ENCODE measurements at places on chromosomes 11 and 22.

- no peak for DNase-seq
Observed at GRCh38 chr11:46300270-46300669, 22.8 kb downstream of the CREB3L1 start.

DNA sequence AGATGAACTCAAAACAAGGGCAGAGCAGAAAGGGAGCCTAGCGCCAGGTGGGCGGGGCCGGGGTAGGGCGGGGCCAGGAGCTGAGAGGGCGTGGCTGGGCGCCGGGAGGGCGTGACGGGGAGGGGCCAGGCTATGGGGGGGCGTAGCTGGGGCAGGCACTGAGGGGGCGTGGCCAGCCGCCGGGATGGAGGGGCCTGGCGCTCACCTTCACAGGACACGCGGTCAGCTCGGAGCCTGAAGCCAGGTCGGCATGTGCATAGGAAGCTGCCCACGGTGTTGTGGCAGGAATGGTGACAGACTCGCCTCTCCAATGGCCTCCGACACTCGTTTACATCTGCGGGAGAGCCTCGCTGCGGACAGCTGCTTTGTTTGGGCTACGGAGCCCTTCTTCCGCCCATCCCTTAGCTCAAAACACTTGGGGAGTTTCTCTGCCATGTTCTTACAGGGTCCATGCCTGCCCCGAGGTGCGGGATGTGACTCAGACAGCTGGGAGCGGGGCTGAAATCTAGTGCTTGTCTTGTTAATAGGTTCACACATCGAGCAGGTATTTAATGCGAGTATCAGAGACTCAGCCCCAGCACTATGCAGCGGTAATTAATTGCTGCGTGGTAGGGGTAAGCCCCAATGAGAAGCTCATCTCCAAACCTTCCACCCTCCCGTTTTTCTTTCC, 13.4 kb downstream of the VWCE start:
- DNase-seq = peak; percentile 11

GRCh38 chr11:85697747-85698146, 11.8 kb upstream of the CCDC89 start:
- DNase-seq = no peak

DNA sequence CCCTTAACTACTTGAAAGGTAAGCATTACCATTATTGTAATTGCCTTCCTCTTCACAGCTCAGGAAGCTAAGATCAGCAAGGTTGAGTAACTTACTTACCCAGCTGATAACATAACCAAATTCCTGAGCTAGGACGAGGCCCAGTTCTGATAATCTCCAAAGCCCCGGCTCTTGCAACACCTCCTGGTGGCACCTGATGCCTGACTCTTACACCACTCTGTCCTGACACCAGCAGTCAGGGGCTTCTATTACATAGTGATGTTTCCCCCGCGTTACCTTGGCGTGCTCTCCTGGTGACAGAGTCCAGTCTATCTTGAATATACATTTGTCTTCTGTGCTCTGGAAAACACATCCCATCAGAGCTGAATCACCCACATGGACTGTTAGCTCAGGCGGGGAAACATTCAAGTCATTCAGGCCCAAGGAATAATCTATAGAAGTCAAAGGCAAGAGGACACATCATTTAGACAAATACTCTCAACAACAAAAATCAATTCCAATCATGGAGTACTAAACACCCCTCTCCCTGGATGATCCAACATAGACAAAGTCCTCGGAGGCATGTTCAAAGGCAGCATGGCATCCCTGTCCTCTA, 12.6 kb downstream of the JAML start:
- no peak for DNase-seq

GRCh38 chr11:34411111-34411510, 27.6 kb upstream of the CAT start:
- no peak for DNase-seq

DNA sequence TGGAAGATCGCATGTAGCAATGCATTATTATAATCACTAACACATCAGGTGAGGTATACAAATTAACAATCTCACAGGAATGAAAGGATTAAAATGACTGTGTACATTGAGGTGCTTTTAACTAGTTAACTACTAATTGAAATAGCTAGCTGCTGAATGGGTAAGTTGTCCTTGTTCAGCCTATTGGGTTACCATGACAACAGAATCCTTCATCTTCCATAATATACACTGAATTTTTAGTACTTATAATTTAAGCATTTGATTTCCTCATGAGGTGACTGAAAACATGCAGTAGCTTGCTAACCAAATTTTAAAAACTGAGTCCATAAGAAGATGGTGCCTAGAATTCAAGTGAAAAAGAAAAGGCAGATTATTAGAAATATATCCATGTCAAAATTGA, 347.9 kb downstream of the FAT3 start:
- no peak for DNase-seq

GRCh38 chr11:3167143-3168119, 2.3 kb upstream of the OSBPL5 start:
- DNase-seq = no peak

- no peak for DNase-seq
Observed at GRCh38 chr22:36369922-36370791, 17.6 kb downstream of the MYH9 start.

GRCh38 chr11:55714982-55715888, 53.2 kb downstream of the OR4C6 start:
- no peak for DNase-seq
